ENCODE measurements at places on chromosomes 5 and 9. TPM values are rescaled to one million over a fixed set of nuclear protein-coding genes. Genes with fewer than 3 reads are reported as not detected.

Gene PSAT1
- 73.2 TPM for total RNA-seq

Gene INSL6
- not detected for total RNA-seq

Gene TICAM2
- total RNA-seq, result 1.1 TPM

Gene SPINK4
- not detected for total RNA-seq

Gene NPR3
- 0.89 TPM for total RNA-seq

Gene SPATA31E1
- not detected for total RNA-seq
